M059J (cell line): ENCODE measurements at places on chromosomes 1 and 21. TPM values are rescaled to one million over a fixed set of nuclear protein-coding genes. Genes with fewer than 3 reads are reported as not detected.
A peak's percentile ranks its signal among the peaks of the same experiment; 100 is the strongest.

- DNase-seq = no peak
Observed at GRCh38 chr1:183901748-183902330, 96.9 kb downstream of the RGL1 start.

GRCh38 chr1:62082456-62083363, 111.9 kb upstream of the L1TD1 start:
- DNase-seq = peak; percentile 48

DNA sequence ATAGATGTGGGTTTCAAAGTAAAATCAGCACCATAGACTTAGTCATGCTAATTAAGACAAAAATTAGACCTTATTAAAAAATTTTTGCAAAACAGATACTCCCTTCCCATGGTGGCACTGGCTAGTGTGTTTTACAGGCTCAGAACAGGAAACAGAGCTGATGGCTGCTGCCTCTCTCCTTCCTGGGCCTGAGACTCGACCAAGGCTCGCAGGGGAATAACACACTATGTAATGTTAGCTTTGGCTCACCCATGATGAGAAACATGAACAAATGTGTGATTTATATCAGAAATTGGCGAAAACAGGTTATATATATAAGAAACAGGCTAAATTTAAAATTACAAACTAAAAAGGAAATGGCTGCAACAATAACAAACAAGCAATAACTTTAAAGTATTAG, 50.7 kb downstream of the ERG start:
- no peak for DNase-seq

SLAMF9 gene
- total RNA-seq = not detected in 2 replicates

DNA sequence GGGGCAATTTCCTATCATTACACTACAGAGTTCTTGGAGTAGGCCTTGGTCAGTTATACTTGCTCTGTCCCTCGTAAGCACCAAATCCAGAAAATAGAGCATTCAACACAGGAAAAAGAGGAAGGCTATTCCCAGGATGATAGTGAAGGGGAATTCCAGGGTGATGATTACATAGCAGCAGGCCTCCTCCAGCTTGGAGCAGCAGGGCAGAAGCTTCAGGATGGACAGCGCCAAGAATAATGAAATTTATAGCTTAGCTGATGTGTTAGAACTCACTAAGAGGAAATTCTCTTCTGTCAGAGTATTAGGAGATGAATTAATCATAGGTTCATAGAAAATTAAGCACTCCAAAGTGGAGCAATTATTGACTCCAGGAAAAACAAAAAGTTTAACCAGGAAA, 10.8 kb upstream of the SMAP2 start:
- peak; percentile 24 for DNase-seq
